ENCODE measurements at places on chromosomes 1 and 21.

DNA sequence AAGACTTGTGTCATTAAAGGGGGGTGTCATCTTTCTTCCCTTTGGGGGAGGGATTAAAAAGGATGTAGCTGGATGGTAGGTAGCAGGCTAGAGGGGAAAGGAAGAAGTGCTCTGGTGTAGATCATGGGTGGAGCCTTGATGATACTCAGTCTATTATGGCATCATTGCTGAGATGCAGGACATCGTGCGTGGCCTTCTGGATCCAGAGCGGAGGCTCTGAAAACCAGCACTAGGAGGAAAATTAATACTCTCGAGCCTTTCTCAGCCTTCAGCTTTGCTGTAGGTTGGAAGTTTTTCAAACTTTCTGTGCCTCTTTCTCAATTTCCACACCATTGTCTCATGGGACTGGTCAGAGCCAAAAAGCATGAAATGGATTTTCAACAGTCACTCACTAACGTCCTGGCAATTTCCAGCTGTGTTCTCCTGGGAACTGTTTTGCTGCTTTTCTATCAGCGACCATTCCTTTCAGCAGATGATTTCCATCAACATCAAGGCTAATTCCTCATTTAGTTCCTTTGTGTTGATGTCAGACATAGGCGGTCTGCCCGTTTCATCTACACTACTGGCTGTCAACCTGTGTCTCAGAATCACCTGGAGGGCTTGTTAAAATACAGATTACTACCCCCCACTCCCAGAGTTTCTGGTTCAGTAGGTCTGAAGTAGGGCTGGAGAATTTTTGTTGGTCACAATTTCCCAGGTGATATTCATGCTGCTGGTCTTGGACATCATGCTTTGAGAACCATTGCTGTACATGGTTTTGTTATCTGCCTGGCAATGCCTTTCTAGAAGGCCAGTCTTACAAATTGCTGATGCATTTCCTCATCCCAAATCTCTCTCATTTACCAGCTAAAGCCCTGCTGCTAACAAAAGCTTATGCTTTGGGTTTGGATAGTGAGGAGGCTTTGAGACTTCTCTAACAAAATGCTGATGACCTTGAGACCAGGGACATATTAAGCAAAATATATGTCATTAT, 7.7 kb downstream of the CACNA1E start:
- no peak for DNase-seq

GRCh38 chr21:44899768-44900558, 20.7 kb downstream of the ITGB2 start:
- DNase-seq = no peak

- DNase-seq = no peak
Observed at GRCh38 chr1:167819849-167820683, 93.9 kb downstream of the ADCY10 start.

- DNase-seq = peak; percentile 7
Observed at GRCh38 chr1:154453574-154454352, 48.3 kb upstream of the TDRD10 start.

DNA sequence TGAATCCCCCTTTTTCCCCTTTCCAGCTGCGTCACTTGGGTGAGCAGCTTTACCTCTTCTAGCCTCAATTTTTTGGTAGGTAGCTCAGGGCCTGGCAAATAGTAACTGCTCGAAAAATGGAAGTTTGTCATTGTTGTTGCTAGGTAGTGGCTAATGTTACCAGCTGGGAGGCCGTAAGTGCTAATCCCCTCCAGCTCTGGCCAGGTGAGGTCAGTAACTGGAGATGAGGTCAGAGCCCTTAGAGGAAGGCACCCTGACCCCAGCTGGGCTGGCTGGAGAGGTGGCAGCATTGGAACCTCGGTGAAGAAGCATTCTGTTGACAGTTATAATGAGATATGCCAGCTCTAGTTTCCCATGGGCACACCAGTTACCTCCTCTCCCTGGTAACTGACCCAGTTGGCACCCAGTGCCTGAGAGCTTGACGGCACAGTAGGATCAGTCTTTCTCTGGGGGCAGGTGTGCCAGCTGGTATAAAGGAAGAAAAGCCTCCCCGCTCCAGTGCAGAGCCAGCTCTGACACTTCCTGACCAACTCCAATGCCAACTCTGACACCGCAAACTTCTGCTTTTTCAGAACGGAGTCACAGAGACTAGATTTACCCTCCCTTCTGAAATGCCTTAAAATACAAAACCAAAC, 35.0 kb upstream of the SLC2A1 start:
- no peak for DNase-seq

DNA sequence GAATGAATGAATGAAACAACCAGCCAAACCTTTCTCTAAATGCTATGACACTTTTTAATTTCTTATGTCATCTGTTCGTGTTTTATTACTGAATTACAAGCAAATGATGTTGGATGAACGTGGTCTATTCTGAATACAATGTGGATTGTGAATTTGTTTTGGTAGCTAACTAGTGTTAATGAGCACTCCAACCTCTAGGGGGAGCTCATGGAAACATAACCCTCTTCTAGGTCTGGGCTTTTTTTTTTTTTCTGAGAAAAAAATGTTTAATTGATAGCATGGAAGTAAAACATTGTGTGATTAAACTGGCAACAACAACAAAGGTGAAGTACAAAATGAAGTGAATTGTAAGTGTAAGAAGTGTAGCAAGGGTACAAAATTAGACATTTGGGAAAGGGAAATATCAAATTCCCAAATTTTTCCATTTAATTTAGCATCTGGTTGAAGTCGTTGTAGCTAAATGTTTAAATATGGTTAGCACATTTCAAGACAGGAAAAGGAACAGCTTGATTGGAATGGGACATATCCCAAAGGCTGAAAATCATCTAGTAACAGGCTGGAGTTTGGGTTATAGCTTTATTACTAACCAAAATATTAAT, 42.6 kb upstream of the PTGS2 start:
- no peak for DNase-seq
